Colonic mucosa (tissue), 4 donors: ENCODE measurements at places on chromosomes 4 and X.
A peak's percentile ranks its signal among the peaks of the same experiment; 100 is the strongest.

DNA sequence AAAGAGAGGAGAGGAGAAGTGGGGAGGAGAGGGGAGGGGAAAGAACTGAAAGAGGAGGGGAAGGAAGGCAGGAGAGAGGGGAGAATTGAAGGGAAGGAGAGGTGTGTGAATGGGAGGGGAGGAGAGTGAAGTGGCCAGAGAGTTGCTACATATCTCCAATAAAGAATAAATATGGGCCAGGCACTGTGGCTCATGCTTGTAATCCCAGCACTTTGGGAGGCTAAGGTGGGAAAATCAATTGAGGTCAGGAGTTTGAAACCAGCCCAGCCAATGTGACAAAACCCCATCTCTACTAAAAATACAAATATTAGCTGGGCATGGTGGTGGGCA, 482.4 kb downstream of the NAF1 start:
- H3K4me3 ChIP-seq = no peak overlapping the region
- H3K27me3 ChIP-seq = no peaks in the 10 kb centered on the region
- peak overlapping the region; percentile 61 for H3K27ac ChIP-seq
- no peaks in the 10 kb centered on the region for H3K4me1 ChIP-seq
- DNase-seq = no peak
- no peaks in the 10 kb centered on the region for H3K36me3 ChIP-seq

DNA sequence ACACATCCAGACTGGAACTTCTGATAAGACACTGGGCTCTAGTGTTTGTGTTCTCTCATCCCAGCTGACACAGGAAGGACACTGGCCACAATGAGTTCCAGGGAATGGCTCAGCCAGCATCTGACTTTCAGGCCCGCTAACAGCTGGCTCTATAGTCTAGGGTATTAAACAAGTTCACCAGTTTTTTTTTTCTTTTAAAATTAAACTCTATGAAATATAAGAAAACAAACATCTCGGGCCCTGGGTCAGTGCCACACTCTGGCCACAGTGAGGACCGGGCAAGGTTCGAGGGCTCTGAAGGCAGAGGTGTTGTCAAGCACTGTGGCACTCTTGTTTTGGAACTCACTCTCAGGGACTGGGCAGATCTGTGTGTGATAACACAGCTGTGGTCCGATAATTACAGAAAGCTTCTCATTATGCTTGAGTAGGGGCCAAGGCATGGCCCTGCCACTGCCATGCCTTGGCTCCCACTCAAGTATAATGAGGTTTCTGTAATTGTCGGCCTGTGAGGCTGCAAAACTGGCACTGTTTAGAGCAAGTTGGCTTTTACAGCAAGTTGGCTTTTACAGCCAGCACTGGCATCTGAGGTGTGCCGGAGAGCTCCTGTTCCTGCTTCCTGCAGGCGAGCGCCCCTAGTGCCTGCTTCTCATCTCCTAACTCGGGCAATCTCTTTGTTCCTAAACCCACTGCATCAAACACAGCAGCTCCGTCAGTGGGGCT, 62.8 kb downstream of the PPP1R2C start:
- H3K4me3 ChIP-seq = no peak overlapping the region
- no peak overlapping the region for H3K27ac ChIP-seq
- no peaks in the 10 kb centered on the region for H3K4me1 ChIP-seq
- H3K27me3 ChIP-seq = no peaks in the 10 kb centered on the region

DNA sequence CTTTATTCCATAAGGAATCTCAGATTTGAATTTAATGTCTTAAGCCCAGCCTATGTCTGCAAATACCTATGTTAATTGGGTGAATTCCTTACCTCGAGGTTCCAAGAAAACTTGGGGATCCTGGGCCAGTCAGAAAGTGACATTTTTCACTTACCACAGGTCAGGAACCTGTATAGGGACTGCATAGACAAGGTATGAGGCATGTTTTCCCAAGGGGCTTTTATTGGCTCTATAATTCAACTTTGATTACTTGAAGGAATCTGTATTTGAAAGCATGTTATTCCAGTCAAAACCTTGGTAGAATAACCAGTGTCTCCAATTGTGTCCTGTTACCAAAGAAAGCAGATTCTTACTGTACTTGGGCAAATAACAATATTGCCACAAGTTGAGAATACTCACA, 8.5 kb upstream of the MPP1 start:
- no peak overlapping the region for H3K4me3 ChIP-seq
- no peaks in the 10 kb centered on the region for H3K4me1 ChIP-seq
- no peaks in the 10 kb centered on the region for H3K36me3 ChIP-seq
- DNase-seq = no peak
- no peaks in the 10 kb centered on the region for H3K27me3 ChIP-seq

DNA sequence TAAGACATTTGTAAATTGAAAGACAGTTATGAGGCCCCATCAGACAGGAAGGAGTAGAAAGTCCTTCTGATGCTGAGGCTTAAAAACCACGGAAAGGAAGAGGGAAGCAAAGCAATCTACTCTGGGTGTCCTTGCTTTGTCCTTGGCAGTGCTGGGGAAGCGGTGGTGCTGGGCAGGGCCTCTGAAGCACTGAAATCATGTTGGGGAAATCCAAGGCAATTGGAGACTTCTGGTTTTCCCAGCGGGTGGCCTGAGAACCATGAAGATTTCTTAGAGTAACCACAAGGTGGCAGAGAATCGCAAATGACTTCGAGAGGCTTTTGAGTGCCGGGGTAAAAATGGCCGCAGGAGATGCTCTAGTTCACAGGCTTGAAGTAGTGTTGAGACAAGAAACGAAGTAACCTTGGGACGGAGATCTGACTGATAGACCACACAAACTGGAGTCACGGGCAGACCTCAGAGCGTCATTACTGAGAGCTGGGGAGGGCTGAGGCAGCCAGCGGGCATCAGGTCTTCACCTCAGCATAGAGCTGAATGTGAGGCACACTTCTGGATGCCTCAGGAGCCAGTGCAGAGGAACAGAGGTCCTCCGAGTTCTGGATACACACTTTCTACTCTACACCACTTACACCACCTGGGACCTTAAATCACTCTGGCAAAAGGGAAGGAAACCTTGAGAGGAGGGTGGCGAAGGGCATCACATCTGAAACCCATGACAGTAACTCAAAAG, 130.7 kb upstream of the GPRIN3 start:
- H3K27me3 ChIP-seq = no peaks in the 10 kb centered on the region
- H3K27ac ChIP-seq = no peak overlapping the region
- no peaks in the 10 kb centered on the region for H3K36me3 ChIP-seq
- no peaks in the 10 kb centered on the region for H3K4me1 ChIP-seq
- H3K4me3 ChIP-seq = no peak overlapping the region
- DNase-seq = peak; percentile 44

DNA sequence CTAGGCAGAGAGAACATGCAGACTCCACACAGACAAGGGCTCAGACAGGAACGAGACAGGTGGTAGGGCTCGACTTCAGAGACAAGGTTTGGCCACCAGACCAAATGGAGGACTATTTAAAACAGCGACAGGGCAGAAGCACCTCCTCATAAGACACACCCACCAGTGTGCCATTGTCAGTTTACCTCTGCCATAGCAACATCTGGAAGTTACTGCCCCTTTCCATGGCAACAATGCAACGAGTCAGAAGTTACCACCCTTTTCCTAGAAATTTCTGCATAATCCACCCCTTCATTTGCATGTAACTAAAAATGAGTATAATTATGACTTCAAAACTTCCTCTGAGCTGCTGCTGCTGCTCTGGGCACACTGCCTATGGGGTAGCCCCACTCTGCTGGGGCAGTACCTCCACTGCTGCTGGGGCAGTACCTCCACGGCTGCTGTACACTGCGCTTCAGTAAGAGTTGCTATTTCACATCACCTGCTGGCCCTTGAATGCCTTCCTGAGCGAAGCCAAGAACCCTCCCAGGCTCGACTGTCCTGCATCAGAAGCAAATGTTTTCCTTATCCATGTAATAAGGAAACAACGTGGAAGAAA, 2222.3 kb upstream of the AGA start:
- no peaks in the 10 kb centered on the region for H3K27me3 ChIP-seq
- DNase-seq = no peak
- H3K36me3 ChIP-seq = no peaks in the 10 kb centered on the region

- H3K4me3 ChIP-seq = no peak overlapping the region
- H3K4me1 ChIP-seq = no peaks in the 10 kb centered on the region
- no peaks in the 10 kb centered on the region for H3K27me3 ChIP-seq
- DNase-seq = no peak
- no peak overlapping the region for H3K27ac ChIP-seq
Observed at GRCh38 chr4:15552557-15553362, 83.1 kb downstream of the CC2D2A start.

DNA sequence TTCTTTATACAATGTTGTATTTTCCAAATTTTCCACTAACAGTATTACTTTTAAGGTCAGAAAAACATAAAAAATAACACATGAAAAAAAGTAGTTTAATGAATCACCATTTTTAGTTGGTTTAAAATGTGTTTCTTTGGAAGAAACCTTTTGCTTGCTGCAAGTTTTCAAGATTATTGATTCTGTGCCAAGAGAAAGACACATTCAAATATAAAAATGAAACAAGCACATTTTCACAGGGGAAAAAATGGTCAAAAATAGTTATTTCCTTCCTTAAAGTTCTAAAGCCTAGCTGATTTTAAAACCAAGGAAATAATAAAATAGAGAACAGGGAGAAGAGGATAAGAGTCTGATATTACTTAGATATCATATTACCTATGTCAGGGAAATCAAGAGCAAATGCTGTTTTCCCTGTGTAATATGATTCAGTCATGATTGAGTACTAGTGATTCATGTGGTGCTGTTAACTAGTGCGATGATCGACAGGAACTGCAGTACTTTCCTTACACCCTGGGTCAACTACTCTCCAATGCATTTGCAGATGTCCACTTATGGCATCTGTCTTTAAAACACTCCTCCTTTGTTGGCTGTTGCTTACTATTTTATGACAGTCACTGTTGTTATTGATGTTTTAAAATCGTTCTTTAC, 103.8 kb downstream of the CAMK2D start:
- H3K36me3 ChIP-seq = no peaks in the 10 kb centered on the region
- H3K4me3 ChIP-seq = no peak overlapping the region
- H3K4me1 ChIP-seq = no peaks in the 10 kb centered on the region

- DNase-seq = no peak
- no peaks in the 10 kb centered on the region for H3K27me3 ChIP-seq
- H3K36me3 ChIP-seq = no peaks in the 10 kb centered on the region
- H3K27ac ChIP-seq = no peak overlapping the region
- no peaks in the 10 kb centered on the region for H3K4me1 ChIP-seq
- no peak overlapping the region for H3K4me3 ChIP-seq
Observed at GRCh38 chrX:30822068-30822681, 66.9 kb downstream of the TAB3 start.

GRCh38 chr4:86319390-86319789, 40.5 kb downstream of the MAPK10 start:
- no peaks in the 10 kb centered on the region for H3K27me3 ChIP-seq
- DNase-seq = no peak
- no peaks in the 10 kb centered on the region for H3K36me3 ChIP-seq
- H3K4me3 ChIP-seq = no peak overlapping the region
- no peaks in the 10 kb centered on the region for H3K4me1 ChIP-seq

DNA sequence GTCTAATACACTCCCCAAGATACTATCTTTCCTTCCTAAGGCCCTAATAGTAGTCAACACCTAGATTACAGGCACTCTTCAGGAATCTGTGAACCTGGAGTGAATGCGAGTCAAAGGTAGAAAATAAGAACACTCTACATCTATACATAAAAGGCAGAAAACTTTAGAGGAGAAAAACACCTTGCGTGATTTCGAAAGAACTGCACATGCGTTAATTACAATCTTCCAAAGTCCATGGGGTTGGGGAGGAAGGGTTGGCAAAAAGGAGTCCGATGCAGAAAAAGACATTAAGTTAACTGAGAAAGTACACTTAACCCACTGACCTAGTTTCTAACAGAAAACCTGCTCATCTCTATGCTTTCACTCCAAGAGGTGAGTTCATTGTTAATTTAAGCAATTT, 27.3 kb downstream of the KLHL15 start:
- no peaks in the 10 kb centered on the region for H3K4me1 ChIP-seq
- no peaks in the 10 kb centered on the region for H3K27me3 ChIP-seq
- H3K4me3 ChIP-seq = no peak overlapping the region

DNA sequence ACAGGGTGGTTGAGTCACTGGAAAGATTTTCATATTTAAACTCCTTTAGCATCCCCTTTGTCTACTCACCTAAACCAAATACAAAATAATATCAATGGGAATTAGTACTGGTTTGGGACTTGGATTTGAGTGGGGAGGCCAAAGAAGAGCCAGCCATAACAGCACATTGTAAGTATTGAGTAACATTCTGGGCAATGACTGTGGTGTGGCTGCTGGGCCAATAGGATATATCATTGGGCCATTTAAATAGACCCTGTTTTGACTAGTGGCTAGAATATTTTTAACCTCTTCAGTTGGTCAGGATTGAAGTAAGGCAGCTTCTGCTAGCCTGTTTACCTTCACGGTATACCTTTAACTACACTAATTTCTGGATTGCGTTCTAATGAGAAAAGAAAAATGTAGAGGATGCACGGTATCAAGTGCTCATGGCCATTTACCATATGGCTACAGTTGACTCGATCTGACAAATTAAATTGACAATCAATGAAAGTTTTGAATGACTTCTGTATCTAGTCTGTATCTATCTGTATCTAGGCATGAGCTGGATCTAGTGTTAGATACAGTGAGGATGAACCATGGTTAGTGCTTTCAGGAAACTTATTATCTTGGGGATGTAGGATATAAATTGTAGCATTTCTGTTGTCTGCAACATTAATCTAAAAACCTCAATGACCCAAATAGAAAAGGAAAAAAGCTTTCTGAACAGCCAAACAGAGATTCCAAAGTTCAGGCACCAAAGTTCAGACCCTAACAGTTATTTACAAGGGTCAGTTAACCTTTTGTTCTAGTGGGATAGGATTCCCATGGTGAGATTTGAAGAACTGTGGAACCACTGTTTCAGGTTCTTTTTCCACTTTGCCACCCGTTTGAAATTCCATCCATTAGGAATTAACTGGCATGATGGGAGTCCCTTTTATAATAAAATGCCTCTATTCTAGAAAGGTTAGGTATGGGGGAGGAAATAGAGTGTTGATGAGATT, 6.8 kb upstream of the ALB start:
- no peak overlapping the region for H3K4me3 ChIP-seq
- H3K27me3 ChIP-seq = no peaks in the 10 kb centered on the region
- no peak overlapping the region for H3K27ac ChIP-seq
- no peaks in the 10 kb centered on the region for H3K4me1 ChIP-seq
- no peak for DNase-seq

DNA sequence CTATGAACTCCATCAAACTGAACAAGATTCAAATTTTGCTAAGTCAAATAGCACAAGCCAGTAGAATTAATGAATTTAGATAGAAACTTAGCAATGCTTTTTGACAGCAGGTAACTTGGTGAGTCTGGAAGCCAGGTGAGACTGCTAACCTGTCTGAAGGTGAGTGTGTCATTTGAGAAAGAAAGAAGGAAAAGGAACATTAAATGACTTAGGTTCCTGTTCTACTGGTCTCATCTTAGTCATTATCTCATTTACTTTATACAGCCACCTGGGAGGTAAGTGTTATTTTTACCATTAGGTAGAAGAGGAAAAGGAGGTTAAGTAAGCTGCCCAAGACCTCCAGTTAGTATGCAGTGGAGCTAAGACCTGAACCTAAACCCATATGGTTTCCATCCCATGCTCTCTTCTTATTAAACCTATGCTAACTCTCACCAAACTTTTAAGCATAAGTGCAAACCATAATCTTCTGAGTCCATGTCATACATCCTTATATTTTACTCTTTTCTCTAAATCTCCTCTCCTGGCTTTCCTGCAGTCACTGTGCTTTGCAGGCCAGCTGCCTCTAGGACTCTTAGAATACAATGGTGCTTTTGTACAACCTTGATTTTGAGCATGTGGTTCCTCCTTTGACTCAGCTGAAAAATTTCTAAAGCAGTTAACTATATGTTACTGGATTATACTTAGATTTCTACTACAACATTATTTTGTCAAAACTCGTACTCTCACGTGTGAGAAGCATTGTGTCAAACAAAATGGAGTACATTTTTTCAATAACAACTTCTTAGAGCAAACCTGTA, 68.5 kb downstream of the ATP10D start:
- no peaks in the 10 kb centered on the region for H3K27me3 ChIP-seq
- H3K4me3 ChIP-seq = no peak overlapping the region
- H3K4me1 ChIP-seq = no peaks in the 10 kb centered on the region
- H3K36me3 ChIP-seq = no peaks in the 10 kb centered on the region
- H3K27ac ChIP-seq = no peak overlapping the region
- no peak for DNase-seq
